ENCODE measurements at places on chromosomes 11 and 22.

- DNase-seq: no peak
These were observed at the start of gene POU2AF1 for GRCh38 chr11:111378861-111379601. TSS of gene POU2AF1 (minus strand) at chr11:111379275. CDS start at chr11:111379177, 98 bp downstream.

GRCh38 chr22:46731246-46732040 lies 6.6 kb downstream of the CERK start:
- no peak for DNase-seq

DNA sequence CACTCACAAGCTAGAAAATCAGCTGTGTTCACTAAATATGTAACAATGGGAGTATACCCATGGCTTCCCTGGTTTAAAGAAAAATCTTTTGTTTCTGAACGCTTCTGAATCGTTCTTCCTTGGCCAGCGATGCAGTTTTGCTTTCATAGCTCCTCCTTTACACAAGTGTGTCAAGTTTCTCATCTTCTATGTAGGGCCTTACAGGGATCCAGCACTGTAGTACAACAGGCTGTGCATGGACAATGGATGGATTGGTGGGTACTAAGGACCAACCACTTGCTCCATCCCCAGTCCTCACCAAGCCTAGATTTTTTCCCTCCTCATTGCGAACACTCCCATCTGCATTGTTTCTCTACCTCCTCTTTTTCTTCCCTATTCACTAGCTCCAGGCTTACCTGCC lies 24.3 kb upstream of the POU2AF2 start:
- DNase-seq: no peak

DNA sequence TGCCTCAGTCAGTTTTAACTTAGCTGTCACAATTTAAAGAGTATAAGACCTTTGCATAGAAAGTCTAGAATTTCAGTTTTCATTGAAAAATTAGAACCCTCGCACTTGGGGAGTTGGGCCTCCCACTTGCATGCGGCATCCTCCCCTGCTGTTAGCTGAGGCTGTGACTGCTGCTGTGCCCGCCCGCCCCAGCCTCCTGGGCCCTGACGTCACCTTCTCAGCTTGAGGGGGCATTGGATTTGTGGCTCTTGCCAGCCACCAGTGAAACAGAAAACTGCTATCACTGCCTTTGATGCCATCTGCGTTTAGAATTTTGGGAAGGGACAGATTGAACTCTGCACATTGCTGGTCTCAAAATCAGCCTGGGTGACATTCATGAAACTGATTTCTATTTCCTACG lies 108.7 kb downstream of the CTTN start:
- DNase-seq: no peak

DNA sequence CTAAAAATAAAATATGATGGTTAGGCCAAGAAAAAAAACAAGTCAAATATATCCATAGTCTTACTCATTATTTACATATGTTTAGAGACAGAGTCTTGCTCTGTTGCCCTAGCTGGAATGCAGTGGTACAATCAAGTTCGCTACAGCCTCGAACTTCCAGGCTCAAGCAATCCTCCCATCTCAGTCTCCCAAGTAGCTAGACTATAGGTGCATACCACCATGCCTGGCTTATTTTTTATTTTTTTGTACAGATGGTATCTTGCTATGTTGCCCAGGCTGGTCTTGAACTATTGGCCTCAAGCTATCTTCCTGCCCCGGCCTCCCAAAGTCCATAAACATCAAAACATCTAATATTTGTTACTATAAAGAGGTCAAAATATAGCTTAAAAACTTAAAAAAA lies 36.1 kb downstream of the C2CD3 start:
- no peak for DNase-seq

DNA sequence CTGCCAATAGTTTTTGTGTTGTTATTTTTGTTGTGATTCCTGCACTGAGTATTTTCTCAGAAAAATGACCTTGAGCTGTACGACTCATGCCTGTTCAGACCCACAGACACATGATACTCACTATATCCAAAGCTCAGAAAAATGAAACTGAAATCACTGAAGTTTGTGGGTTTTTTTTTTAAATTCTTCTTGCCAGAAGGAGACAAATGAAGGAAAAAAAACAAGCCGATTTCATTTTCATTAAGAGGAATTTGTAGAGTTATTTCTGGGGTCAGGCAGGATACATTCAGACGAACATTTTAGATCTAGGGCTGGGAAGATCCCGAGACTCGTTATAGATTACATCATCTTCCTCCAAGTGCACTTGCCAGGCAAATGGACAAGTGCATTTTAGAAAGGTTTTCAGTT lies 60.4 kb downstream of the BMAL1 start:
- no peak for DNase-seq

GRCh38 chr11:30683176-30683575 lies 97.0 kb upstream of the MPPED2 start:
- DNase-seq: no peak

DNA sequence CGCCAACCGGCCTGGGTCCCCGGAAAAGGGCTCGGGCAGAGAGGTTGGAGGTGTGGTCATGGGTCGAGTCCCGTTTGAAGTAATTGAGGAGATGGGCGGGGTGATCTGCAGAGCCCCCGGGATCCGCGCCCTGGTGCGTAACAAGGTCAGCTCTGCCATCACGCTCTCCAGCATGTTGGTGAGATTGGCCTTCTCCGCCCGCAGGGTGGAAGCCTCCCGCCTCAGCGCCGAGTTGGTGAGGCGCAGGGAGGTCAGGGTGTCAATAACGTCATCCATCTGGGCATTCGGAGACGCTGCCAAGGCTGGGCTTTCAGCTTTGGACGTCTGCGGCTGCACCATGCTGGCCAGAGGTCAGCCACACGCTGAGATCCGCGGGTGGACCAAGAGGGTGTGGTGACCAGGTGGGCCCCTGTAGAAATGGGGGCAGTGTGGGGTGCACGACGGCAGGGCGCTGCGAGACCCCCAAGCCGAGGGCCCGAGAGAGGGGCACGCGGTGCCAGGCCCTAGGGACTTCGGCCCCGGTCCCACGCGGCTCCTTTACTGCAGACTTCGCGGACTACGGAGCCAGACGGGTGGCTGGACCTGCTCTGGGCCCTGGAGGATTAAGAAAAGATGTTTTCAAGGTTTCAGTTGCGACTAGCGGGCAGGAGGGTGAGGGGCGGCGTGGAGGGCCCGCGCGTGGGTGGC lies 672 bp downstream of the RTL6 start:
- DNase-seq: no peak

- no peak for DNase-seq
These were observed 122.3 kb downstream of the RCN1 start for GRCh38 chr11:32213223-32213622.

GRCh38 chr22:20606041-20606783 lies 98.8 kb downstream of the MED15 start:
- DNase-seq: peak; percentile 58

DNA sequence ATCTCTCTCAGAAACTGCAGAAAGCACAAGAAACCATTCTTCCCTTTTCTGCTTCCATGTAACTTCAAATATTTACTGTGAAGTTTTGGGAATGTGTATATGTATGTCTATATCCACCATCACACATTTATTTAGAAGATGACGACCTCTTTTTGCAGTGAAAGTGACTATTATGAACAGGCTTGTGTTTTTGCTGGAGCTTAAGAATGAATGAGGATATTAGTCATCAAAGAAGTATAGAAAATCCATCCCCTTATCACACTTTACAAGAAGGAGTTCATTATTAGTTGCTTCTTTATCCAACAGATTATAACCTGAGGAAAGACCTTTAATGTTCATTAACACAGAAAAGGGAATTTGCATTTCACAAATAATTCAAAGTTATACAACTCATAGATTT lies 21.1 kb upstream of the SLC5A12 start:
- no peak for DNase-seq

- no peak for DNase-seq
These were observed at the start of gene ADAMTS8 for GRCh38 chr11:130428316-130429119. TSS of gene ADAMTS8 (minus strand) at chr11:130428609. CDS start at chr11:130428286, 323 bp downstream.

DNA sequence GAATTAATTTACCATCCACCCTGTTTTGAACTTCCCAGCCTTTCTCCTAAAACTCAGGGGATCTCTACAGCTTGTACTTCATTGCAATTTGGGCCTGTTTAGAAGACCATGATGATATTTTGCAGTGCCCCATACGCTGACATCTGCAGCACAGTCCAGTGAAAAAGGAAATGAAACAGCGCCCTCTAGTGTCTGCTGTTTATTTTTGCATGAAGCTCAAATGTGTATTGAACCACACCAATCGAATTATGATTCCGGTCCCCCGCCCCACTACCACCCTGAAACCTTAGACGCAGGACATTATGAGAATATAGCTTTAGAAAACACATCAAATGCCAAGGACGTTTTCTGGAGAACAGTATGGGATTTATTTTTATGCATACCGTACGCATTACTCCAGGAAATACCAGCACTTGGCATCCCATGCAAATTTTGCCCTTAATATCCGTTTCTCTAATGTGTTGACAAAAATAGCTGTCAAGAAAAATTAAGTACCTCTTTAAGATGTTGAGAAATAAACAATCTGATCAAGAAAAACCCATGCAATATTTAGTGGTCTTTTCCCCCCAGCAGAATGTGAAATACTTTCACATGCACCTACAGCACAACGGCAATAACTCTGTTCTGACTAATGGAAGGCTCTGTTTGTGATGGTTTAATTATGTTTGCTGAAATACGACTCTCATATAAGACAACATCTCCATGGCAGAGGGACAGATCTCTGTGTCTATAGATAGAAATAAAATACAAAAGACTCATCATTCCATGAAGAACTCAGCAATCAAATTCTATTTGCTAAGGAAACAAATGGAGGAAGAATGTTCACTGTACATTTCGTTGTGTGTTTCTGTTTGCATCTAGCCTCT lies 93.9 kb downstream of the TECTA start:
- DNase-seq: peak; percentile 50

GRCh38 chr11:10716122-10716521 lies 22.6 kb upstream of the IRAG1 start:
- DNase-seq: no peak

GRCh38 chr11:35304386-35304775 lies 115.0 kb downstream of the SLC1A2 start:
- no peak for DNase-seq

DNA sequence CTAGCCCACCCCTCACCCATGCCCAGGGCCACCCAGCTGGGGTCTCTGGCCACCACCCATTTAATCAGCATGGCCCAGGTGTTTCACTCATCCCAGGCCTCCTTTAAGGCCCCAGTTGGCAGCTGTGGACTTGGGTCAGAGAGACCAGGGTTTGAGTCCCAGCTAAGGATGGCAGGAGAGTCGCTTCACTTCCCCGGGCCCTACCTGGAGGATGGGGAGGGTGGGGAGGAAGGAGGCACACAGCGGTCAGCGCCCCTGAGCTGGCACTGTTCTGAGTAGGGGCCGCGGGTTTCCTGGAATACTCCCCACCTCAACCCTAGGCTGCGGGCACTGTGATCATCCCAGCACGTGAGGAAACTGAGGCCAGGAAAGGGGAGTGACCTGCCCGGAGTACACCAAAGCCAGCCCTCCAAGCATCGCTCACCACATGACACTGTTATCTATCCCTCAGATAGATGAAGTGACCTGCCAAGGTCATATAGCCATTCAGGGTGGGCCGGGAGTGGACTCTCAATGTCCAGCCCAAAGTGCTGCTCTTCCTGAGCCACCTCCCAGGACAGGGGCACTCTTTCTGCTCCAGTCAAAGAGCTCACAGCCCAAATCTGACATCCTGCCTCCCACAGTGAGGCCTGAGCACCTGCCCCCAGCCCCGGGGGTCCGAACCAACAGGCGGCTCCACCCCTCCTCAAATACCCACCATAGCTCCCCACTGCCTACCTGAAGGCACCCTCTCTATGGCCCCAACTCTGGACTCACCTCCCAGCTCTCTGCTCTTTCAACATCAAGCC lies 3.4 kb upstream of the ATP5MGL start:
- no peak for DNase-seq

DNA sequence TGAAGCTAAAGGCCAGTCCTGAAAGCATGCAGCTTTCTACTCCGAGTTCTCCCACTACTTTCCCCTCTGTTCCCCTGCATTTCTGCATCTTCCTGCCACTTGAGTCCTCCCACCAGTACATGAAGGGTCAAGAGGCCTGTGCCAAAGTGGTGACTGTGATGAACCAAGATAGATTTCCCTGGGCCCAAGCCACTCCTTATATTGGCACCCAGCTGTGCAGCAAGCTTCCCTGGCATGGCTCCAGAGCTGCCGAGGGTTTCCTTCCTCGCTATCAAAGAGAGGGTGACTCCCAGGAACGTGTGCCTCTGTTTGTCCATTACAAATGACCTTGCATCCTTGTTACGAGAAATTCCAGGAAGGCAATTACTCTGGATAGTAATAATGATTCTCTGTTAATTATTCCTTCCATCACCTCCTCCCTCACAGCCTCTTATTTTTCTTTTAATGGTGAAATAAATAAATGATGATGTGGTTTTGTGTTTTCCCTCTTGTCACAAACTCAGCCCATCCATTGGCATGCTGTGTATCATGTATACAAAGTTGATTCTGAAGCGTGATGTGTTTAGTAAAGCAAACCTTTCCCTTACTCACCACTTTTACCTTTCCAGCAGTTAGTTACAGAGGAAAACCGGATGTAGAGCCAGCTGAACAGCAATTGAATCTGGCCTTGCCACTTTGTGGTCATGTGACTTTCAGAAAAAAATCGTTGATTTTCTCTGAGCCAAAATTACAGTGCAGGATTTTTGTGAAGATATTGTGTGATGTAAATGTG lies 8.3 kb downstream of the SRSF8 start:
- DNase-seq: peak; percentile 72

DNA sequence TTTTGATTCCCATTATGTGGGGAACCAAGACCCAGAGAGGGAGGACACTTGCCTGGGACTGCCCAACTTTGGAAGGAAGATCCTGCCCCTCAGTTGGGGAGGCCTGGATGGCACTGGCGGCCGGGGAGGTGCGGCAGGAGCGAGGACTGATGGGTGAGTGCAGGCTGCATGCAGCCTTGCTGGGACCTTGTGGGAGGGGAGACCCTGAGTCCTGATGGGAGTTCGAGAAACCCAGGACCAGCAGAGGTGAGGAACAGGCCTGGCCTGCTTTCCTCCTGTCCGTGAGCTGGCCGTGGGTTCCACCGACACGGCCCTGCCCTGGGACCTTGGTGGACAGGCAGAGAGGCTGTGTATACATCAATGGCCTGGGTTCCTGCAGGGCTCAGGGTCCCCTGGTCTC lies 19.3 kb upstream of the SMIM38 start:
- no peak for DNase-seq

DNA sequence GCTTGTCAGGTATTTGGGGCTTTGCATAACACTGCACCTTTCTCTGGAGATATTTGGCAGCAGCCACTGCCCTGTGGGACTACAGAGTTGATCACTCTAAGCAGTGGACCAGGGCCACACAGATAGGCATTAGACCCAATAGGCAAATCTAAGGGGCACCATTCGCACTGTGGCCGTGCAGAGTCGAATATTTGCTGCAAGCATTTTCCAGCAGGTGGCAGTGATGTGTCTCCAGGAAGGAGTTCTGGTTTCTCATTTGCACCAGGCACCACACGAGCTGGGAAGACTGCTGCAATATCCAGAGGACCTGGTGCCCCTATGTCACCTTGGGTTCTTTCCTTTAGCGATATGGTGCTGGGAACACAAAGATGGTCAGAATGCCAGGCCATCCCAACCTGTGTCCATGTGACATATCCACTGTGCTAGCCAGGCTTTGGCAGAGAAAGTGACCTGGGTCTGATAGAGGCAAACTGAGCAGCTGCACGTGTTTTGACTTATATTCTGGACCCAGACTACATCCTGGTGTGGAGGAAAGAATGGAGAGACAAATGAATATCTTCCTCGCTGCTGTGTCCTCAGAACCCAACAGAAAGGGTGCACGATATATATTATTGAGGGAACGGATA lies 318.7 kb downstream of the BUD13 start:
- peak; percentile 48 for DNase-seq

- DNase-seq: no peak
These were observed 41.7 kb downstream of the RIBC2 start for GRCh38 chr22:45455212-45455611.

Measured in LoVo (cell line).